ENCODE measurements at places on chromosomes 16 and 17.

DNA sequence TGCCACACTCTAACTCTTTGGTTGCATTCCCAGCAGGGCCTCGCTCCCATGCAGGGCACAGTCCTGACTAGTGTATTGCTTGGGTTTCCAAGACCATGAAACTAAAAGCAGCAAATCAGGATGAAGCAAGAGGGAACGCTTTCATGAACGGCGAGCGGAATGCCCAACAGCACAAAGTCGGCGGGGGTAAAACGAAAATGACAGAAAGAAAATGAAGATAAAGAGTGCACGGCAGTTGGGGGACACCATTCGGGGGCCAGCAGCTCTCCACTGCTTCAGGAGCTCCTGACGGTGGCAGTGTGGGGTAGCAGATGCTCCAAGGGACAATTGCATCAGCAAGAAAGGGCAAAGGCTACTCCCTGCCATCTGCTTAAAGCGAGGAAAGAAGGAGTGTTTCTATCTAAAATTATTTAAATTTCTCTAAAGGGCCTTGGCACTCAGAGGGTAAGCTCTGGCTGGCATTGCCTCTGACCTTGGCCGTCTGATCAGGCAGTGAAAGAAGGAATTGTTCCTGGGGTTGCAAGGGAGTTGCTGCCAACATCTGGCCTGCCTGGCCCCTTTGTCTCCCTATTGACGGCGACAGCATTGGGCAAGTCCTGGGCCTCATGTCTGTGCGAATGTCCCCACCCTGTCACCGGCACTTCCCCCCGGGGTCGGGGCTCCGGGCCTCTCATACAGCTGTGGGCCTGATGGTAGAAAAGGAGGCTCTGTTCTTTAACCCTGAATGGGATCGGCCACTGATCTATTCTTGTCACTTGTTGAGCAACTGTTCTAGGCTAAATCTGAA is 138.2 kb downstream of the CMIP start:
- no peak for DNase-seq

GRCh38 chr16:88303890-88304819 is 78.6 kb upstream of the ZNF469 start:
- DNase-seq = no peak

DNA sequence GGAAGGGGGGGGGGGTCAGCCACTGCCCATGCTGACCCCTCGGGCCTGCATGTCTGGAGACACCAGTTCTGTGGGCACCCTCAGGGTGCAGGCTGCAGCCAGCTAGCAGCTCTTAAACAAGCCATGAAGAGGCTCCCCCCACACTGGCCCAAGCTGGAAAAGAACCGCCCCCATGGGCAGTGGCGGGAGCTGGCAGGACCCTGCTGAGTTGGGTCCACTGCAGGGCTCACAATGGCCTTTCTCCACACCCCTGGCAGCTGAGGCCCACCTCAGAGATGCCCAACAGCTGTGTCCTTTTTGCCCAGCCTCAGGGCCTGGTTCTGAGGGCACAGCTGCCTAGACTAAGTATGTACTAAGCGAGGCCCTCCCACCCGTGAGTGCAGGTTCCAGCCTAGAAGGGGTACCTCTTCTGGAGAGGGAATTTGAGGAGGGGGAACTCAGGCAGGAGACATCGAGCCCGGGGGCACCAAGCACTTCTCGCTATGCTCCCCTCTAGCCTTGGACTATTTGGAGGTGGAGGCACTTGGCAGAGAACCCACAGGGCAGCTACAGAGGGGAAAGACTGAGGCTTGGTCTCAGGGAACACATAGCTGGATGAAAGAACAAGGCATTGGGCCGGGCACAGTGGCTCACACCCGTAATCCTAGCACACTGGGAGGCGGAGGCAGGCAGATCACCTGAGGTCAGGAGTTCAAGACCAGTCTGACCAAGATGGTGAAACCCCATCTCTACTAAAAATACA is 3.2 kb downstream of the THRA start:
- DNase-seq = no peak

GRCh38 chr17:28008513-28008912 is 34.0 kb upstream of the NLK start:
- DNase-seq = no peak

DNA sequence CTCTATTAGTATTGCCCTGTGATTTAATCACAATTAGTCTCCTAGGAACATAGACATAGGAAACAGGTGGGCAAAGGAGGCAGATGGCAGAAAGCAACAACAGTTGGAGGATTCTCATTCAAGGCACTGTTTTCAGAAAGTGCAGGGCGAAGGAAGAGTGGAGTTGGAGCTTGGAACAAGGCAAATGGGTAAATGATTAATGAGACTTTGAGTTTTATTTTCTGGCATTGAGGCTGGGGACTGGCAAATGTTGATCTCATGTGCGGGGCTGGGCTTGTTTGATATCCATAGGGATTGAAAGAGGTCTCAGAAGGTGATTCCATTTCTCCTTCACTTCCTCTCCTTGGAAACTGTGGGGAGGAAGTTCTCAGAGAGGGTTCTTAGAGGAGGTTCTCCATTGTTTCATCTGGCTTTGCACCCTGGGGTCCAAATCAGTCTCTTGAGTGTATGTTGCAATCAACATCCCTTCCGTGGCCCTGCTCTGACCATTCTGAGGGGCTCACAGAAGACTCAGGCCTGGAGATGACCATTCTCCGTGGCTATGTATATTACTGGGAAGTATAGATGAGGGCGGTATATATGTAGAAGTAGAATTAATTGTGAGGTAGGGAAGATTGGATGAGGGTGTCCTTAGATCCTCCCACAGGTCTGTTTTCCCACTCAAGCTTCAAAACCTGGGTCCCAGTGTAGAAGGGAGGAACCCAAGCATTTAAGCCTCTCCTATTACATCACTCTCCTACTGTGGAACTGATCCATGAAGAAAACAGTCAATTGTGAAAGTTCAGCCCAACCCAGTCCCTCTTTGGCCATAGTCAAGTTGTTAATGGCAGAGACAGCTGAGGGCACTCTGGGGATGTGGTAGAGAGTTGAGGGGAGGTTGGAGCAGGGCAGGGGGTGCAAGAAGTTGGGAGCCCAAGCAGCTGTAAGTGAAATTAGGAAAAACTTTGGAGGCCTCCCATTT is 36.5 kb upstream of the SRSF1 start:
- no peak for DNase-seq

GRCh38 chr16:30491744-30492308 is 19.3 kb downstream of the ITGAL start:
- DNase-seq = no peak

DNA sequence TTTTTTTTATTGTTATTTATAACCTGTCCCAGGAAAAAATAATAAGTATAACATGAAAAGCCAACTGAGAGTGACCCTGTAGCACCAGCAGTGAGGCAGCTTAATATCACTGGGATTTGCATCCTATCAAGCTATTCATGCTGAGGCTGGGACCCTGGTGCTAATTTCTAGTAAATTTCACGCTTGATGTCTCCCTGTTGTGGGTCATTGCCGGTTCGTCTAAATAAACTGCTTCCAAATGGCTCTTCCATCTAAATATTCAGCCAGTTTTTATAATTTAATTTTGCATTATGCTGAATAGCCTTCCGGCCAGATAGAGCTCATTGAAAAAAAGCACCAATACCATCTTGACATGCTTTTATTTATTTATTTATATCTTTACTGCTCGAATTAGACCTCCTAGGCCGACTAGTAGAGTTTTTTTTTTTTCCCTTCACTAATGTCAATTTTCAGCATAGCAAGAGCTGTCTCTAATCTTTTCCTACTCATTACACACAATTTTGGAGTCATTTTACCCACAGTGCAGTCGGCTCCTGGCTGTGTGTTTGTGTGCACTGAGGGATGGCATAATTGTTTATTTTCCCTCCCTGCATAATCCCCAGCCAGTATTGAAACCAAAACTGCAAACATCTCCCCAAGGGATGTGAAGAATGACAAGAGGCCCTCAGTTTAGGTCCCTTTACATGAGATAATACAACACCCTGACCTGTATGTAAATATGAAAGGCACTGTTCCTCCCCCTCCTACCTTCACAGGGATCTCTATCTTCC is 168.8 kb downstream of the AATF start:
- DNase-seq = no peak

DNA sequence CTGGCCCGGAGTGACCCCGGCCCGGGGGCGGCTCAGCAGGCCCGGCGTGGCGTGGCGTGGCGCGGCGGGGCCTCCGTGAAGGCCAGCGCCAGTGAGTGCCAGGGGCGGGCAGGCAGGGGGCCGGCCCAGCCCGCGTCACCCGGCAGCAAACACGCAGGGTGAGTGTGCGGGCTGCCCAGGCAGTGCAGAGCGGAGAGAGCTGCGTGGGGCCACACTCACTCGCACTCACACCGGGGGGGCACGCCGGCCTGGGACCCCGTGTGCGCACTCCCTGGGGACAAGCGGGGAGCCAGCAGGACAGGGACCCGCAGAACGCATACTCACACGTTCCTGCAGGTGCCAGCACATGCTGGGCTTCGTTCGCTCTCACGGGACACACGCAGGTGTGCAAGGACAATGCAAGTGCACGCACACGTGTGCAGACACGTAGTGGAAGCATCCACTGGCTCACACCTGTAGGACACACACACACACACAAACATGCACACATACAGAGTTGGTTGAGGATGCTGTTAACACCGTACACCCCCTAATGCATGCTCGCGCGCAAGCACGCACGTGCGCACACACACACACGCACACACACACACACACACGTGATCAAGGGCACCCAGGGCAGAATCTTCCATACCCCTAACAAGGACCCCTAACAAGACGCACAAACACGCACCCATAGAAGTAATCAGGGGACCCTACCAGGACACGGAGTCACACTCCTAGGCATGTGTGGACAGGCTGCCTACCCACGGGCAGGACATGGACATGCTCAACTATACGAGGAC is 7.7 kb downstream of the USP6 start:
- no peak for DNase-seq

Data from stimulated activated CD8-positive, alpha-beta memory T cell treated with anti-CD3 and anti-CD28 coated beads, Interleukin-7, amount 100 ng/mL, for 48 hours (primary cell).